ENCODE measurements at places on chromosomes 7 and 10.

DNA sequence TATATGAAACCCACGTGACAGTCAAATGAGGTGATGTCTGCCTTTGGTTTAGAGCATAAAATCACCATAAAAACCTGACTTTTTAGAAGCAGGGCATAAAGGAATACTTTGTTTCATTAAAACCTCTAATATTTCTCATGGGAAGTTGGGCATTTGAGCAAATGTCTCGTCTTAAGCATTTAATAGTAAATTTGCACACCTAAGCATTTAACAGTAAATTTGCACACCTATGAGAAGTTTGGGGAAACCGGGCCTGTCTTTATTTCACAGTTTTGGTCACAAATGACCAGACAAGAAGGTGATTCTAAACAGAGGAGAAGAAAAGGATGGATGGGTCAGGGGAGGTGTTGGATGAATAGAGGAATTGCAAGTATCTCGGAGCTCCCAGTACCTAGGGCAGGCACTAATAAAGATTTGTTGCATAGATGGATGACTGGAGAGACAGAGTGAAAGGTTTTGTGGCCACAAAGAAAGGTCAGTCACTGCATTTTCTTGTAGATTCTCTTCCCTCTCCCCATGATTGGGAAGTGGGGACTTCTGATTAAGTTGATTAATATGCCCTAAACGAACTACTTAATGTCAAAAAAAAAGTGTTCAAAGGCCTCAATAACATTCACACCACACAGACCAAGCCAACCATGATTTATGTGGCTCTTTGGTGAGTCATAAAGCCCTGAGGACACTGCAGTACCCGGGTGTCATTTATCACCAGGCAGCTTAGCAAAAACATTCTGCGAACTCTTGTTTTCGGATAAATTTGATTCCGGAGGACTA, 158.2 kb downstream of the SPAG6 start:
- DNase-seq, result no peak

GRCh38 chr10:110857265-110858171, 14.2 kb upstream of the PDCD4 start:
- no peak for DNase-seq

GRCh38 chr10:65950075-65950474, 975.8 kb upstream of the LRRTM3 start:
- no peak for DNase-seq

GRCh38 chr10:98430427-98430826, 15.4 kb upstream of the PYROXD2 start:
- no peak for DNase-seq

- no peak for DNase-seq
These were observed 1.4 kb downstream of the FXYD4 start for GRCh38 chr10:43372765-43373361.

DNA sequence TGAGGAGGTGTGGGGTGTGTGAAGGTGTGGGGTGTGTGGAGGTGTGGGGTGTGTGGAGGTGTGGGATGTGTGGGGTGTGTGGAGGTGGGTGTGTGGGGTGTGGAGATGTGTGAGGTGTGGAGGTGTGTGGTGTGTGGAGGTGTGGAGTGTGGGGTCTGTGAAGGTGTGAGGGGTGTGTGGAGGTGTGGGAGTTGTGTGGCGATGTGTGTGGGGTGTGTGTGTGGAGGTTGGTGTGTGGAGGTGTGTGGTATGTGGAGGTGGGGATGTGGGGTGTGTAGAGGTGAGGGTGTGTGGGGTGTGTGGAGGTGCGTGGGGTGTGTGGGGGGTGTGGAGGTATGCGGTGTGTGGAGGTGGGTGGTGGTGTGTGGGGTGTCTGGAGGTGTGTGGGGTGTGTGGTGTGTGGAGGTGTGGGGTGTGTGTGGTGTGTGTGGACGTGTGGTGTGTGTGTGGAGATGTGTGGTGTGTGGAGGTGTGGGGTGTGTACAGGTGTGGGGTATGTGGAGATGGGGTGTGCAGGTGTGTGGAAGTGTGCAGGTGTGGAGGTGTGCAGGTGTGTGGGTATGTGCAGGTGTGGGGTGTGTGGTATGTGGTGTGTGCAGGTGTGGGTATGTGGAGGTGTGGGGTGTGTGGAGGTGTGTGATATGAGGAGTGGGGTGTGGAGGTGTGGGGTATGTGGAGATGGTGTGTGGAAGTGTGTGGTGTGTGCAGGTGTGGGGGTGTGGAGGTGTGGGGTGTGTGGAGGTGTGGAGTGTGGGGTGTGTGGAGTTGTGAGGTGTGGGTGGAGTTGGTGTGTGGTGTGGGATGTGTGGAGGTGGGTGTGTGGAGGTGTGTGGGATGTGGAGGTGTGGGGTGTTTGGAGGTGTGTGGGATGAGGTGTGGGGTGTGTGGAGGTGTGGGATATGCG, 34.5 kb downstream of the SPDYE17 start:
- no peak for DNase-seq

DNA sequence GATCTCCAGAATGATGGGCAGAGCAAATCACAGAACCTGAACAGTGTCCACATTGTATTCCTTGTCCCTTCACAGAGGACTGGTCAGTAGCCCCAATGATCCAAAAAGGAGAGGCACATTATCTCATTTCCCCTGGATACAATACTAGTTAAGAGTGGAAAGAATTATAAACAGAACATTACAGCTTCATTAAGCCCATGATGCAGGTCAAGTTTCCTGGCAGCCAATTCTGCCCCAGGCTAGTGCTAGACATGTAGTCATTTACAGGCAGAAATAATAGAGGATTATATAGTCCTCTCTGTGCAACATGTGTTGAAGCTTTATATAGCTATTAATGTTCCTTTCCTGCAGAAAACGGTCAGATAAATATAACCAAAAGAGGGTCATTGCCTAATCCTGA, 124.3 kb upstream of the WNT16 start:
- no peak for DNase-seq

GRCh38 chr7:73834626-73835191, 3.9 kb downstream of the CLDN4 start:
- no peak for DNase-seq

DNA sequence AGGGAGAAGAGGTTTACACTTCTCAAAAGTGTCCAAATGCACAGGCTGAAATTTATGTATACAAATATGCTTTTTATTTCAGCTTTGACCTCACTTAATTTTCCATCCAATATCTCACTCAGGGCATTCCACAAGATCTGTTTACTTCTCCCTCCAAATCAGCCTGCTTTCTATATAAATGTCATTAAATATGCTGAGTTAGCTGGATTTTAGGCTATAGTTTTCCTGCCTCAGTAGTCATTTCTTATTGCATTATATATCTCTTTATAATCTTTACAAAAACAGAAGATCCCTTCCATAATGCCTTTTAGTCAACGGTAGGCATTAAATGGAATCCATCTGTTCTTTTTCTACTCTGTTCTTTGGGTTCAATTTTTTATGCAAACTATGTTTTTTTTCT, 71.7 kb upstream of the KCND2 start:
- DNase-seq, result no peak

DNA sequence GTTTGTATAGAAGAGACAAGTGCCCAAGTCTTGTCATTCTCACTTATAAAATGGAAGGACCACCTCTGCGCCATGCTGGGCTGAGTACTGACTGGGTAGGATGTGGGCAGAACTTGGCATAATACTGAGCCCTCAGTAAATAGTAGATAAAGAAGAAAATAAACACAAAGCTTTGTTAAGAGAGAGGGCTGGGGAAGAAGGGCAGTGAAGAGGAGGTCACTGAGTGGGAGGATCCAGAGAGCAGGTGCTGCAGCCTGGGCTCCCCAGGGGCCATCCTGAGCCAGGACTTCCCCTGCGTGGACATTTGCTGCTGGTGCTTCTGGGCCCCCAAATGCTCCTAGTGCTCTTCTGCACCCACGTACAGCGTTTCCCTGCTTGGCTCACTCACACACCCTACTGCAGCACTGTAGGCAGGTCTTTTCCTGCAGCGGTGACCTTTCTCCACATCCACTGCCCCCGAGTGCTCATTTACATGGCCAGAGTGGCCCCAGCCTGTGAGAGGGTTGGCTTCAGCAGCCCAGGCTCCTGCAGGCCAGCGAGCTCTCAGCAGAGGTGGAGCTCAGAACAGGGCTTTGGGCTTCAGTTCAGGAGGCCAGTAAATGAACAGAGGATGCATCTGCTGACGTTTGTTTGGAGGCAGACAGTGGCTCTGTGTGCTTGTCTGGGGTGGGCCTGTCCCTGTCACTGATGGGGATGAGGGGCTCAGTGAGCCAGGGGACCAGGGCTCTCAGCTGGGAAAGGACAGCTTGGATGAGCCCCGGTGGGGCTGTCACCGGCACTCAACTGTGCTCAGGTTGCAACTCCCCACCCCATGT, 164.6 kb downstream of the ADARB2 start:
- no peak for DNase-seq
